ENCODE measurements at places on chromosomes 5 and 9.

DNA sequence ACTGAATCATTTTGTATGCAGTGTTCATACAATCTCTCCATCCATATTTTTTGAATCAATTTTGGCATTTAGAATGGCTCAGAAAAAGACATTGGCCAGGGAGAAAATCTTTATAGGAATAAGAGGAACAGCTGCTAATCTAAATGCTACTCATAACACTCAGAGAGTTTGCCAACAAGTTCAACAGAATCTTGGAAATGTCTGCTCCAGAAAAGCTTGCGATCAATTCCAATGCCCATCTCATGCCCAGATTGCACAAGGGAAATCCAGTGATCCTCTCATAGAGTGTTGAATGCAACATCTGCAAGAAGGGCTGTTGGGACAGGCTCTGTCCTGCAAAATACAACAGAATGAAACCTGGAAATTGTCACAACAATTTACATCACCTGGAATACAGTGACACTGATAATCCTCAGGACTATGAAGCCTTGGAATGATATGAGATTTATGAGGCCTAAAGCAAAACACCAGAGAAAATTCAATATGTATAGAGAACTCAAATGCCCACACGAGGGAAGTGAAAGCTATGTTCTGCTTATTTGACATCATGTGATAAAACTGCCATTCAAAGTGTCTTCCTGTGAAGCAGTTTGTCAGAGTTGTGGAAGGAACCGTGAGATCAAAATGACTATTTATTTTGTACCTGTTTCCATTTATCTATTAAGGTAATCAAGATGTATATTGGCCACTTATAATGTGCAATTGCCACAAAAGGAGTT lies 190.1 kb downstream of the PARP8 start:
- H3K4me3 ChIP-seq = no peak overlapping the region
- DNase-seq = no peak
- H3K27ac ChIP-seq = no peak overlapping the region
- H3K36me3 ChIP-seq = no peaks in the 10 kb centered on the region

GRCh38 chr5:57277085-57277484 lies 103.2 kb downstream of the GPBP1 start:
- no peak for DNase-seq
- H3K4me3 ChIP-seq = no peak overlapping the region
- H3K27ac ChIP-seq = no peak overlapping the region
- H3K36me3 ChIP-seq = peaks cover 6% of the 10 kb centered on the region
- H3K4me1 ChIP-seq = peaks cover 2% of the 10 kb centered on the region

- no peaks in the 10 kb centered on the region for H3K36me3 ChIP-seq
- H3K4me1 ChIP-seq = peaks cover 25% of the 10 kb centered on the region
- H3K27me3 ChIP-seq = no peaks in the 10 kb centered on the region
- H3K27ac ChIP-seq = no peak overlapping the region
These were observed 1.3 kb downstream of the MIGA2 start for GRCh38 chr9:129037767-129038098.

GRCh38 chr9:25310961-25311360 lies 367.3 kb downstream of the TUSC1 start:
- H3K4me1 ChIP-seq = no peaks in the 10 kb centered on the region
- H3K4me3 ChIP-seq = no peak overlapping the region
- no peak overlapping the region for H3K27ac ChIP-seq

DNA sequence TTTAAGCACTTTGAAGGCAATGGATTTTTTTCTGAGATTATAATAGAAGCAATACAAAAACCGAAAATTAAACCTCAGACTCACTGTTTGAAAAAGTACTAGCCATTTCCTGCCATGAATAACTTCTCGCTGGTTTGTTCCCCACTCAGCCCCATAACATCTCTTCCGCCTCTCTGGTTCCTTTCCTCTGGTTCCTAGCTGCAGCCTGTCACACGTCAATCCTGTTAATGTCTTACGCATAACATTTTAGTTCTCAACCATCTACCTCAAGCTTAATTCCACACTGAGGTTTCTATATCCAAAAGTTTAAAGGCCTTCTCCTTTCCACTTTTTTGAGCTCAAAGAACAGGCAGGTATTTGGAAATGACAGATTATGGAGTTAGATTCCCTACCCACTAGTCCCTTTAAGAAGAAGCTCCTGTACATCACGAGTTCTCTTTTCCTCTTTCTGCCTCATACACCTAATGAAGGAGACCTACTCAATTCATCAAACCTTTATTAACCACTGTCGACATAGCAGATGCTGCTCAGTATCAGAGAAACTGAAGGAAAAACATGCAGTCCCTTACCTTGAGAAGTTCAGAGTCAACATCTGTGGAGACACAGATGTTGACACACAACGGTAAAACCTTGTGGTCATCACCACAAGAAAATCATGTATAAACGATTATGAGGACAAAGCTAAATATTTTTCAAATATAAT lies 243.0 kb upstream of the PTGER4 start:
- peak overlapping the region; percentile 98 for H3K27ac ChIP-seq
- peak overlapping the region; percentile 74 for H3K4me3 ChIP-seq
- DNase-seq = no peak

GRCh38 chr9:123561046-123561445 lies 205.0 kb downstream of the CRB2 start:
- DNase-seq = no peak
- no peak overlapping the region for H3K27ac ChIP-seq
- H3K4me3 ChIP-seq = no peak overlapping the region
- no peaks in the 10 kb centered on the region for H3K27me3 ChIP-seq
- H3K4me1 ChIP-seq = peaks cover 10% of the 10 kb centered on the region

DNA sequence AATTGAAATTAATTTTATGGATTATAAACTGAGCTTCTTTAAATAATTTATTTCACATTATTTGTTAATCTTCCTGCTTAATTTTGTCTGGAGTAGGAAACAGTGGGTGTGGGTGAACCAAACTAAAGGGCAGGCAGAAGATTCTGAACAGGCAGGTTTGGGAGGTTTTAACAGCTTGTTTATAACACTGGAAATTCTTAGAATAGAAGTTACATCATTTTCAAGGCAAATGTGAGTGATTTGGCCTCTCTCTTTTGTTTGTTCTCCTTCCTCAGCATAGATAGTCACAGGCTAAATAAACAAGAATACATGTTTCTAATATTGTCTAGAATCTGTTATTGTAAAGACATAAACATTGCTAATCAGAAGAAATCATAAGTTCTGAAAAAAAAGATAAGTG lies 970.9 kb upstream of the NUDT12 start:
- no peaks in the 10 kb centered on the region for H3K4me1 ChIP-seq
- no peaks in the 10 kb centered on the region for H3K36me3 ChIP-seq
- DNase-seq = no peak
- H3K4me3 ChIP-seq = no peak overlapping the region
- no peak overlapping the region for H3K27ac ChIP-seq
- H3K27me3 ChIP-seq = no peaks in the 10 kb centered on the region

GRCh38 chr9:38162332-38163211 lies 93.5 kb upstream of the SHB start:
- H3K4me1 ChIP-seq = peaks cover 12% of the 10 kb centered on the region
- H3K27ac ChIP-seq = no peak overlapping the region
- H3K27me3 ChIP-seq = peaks cover 29% of the 10 kb centered on the region
